GM18507 (cell line): ENCODE measurements at places on chromosomes 3 and 15.

DNA sequence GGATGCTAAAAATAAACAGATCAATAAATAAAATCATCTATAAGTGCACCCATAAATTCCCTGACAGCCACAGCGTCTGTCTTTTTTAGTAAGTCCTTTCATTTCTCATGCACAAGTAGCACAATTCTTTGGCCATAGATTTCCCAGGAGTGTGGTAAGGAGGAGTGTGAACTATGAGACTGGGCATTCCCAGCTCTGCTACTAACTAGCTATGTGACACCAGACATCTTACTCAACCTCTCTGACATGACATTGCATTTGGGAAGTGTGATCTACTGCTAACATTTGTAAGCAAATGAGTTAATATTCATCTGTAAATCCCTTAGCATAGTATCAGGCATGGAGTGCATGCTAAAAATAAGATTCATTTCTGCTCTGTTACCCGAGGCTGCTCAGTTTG, 301.7 kb downstream of the NTRK3 start:
- no peak for DNase-seq

DNA sequence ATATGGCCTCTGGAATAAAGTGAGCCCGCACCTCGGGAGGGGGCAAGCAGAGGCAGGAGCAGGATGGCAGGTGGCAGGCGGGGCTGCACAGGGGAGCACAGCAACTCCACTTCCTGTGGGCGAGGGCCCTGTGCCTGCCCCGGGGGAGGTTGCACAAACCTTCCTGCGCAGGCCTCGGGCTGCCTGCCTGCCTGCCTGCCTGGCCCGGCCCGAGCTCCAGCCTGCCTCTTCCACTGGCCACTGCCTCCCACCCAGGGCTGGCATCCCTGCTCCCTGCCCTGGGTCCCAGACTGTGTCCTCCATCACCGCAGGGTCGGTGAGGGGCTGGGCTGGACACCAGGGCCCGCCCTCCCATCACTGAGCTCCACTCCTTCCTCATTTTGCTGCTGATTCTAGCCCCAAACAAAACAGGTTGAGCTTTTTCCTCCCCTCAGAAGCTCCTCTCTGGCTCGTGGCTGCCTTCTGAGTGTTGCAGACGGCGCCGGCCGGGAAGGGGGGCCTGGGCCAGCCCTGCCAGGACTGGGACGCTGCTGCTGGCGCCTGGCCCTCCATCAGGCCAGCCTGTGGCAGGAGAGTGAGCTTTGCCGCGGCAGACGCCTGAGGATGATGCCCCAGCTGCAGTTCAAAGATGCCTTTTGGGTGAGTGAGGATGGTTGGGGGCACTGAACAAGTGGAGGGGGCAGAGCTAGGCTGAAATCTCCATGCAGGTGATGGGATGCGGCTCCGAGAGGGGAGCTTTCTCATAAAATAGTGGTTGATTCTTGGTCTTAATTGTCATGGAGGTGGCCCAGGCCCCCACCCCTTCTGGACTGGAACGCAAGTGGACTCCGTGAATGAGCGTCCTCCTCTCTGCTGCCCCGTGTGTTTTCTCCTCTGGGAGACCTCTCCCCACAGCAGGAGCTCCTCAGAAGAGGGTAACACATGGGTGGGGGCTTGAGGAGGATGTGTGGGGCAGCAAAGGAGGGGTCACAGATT, at the start of gene PSTPIP1:
PSTPIP1 (plus strand) TSS at position 156 of the 975 bp plus-strand sequence; CDS start at position 604, 448 bp downstream.
- DNase-seq, result no peak

DNA sequence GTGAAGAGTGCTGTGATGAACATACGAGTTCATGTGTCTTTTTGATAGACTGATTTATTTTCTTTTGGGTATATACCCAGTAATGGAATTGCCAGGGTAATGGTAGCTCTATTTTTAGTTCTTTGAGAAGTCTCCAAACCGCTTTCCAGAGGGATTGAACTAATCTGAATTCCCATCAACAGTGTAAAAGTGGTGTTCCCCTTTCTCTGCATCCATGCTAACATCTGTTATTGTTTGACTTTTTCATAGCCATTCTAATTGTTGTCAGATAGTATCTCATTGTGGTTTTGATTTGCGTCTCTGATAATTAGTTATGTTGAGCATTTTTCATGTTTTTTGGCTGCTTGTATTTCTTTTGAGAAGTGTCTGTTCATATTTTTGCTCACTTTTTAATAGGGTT, 54.8 kb upstream of the UTS2B start:
- DNase-seq, result no peak

DNA sequence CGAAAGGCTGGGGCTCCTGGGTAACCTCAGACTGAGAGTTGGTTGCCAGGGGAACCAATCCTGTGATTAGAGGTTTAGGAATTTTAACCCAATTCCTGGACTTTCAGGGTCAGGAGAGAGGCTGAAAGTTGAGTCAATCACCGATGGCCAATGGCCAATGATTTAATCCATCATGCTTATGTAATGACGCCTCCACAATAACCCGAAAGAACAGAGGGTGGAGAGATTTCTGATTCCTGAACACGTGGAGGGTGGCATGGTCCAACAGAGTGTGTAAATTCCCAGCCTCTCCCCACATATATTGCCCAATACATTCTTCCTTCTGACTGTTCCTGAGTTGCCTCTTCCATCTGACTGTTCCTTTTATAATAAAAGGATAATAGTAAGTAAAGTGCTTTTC, 137.2 kb upstream of the CBLB start:
- no peak for DNase-seq

GRCh38 chr3:134823679-134824078, 28.6 kb downstream of the EPHB1 start:
- no peak for DNase-seq

DNA sequence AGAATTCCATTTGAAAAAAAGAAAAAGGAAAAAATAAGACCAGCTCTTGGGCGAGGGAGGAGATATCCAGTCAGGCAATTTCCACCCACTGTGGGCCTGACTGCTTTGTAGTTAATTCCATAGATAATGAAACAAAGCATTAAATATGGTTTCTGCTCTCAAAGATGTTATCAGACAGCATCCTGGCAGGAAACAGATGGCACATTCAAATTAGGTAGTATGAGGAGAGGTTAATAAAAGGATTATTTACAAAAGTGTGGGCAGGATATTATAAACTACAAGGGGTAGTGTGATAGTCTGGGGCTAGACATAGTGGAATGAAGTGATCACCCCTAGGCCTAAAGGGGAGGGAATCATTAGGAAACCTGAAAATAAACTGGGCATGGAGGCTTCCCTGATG, 193.2 kb downstream of the CLSTN2 start:
- DNase-seq, result no peak

- DNase-seq, result no peak
Measured at GRCh38 chr3:123719862-123720453, 135.1 kb upstream of the HACD2 start.

- DNase-seq, result no peak
Measured at GRCh38 chr15:41848631-41849030, 10.0 kb downstream of the PLA2G4B start.

DNA sequence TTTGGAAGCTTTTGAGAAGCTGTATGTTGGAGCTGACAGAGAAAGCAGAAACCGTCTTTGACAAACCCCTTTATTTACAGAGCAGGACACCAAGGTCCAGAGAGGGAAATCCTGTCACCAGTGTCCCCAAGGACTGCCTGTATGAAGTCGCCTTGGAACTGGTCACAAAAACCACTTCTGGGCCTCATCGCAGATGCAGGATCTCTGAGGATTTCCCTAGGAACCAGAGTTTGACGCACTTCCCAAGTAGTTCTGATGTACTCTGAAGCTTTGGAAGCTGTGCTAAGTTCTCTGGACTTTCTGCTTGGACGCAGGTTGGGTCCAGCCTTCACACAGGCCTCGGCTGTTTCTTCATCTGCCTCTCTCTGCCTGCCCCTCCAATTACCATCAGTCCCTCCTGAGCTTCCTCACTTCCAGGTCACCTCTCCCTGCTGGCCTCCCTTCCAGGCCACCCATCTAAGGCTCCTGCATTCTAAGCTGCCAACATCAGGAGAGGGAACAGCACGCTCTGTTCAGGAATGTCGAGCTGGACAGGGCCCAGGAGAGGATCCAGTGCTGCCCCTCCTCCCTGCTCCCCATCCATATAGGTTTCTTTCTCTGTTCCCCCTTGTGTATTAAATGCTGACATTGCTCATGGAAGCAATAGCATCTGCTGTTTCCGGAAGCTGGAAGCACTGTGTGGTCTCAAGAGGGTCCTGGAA, 270.8 kb downstream of the OPA1 start:
- DNase-seq, result no peak

DNA sequence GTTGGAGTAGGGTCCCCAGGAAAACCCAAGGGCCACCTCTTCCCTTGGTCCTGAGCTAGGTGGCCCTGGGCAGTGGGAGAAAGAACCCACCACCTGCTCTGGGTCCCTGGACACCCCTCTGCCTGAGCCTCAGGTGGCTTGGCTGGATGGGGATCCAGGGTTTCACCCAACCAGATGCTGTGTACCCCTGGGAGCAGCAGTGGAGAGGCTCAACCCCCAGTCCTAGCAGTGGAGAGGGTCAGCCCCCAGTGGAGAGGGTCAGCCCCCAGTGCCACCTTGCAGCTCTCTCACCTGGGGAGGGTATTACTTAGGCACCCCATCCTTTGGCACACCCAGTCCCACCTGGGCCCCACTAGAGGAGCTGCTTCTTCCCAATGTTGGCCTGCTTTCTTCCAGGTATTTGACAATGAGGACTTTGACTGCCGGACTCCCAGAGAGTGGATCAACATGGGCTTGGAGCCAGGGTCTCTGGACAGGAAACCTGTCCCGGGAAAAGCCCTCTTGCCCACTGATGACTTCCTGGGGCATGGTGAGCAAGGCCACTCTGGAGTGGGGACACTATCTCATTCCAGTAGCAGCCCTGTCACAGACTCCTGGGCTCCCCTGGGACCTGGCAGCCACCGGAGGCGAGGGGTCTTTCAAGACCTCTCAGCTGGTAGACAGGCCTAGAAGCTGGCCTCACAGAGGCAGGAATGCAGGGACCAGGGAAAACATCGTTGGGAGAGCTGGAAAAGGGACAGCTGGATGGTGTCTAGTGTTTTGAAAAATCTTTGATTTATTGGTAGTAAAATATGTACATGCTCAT, 11.6 kb downstream of the DNAH1 start:
- no peak for DNase-seq

- no peak for DNase-seq
Measured at GRCh38 chr15:69852482-69852881, 245.2 kb downstream of the TLE3 start.

DNA sequence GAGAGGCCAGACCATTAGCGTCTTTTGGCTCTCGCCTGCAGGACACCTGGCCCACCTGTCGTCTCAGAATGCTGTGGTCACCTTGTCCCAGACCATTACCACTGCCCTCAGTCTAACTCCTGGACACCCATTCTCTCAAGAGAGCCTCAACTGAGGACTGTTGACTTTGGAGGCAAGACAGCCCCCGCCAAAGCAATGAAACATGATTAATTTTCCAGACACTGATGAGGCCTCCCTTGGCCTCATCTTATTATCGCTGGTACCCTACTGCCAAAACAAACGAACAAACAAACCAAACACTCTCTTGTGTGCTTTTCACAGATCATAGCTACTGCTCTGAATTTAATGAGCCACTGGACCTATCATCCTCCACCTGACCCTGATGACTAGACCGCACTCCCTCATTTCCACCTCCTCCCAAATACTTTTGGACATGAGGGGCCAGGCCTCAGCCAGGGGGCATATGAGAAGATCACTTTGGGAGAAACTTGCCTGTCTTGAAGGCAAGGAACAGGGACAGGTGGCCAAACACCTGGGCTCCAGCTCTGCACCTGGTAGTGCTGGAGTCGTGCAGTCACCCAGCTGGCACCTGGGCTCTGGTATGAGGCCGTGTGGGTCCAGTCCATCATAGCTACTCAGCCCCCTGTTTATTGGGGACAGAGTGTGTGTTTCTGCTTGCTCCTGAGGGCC, 27.6 kb downstream of the ALS2CL start:
- DNase-seq, result no peak

DNA sequence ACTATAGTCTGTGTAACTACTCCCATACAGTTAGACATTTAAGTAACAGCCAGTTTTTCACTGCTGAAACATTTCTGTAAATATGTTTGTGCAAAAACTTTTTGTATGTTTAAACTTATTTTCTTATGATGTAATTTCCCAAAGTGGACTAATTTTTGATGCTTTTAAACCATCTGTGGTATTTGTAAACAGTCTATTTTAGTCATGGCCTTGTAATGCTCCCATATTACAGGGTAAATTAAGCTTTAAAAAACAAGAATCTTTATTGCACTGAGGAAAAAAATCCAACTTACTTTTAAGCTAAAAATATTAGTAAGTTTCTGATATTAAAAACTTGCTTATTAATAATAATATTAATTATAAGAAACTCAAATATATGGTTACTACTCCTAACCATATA, 13.5 kb downstream of the CCDC14 start:
- DNase-seq, result no peak

DNA sequence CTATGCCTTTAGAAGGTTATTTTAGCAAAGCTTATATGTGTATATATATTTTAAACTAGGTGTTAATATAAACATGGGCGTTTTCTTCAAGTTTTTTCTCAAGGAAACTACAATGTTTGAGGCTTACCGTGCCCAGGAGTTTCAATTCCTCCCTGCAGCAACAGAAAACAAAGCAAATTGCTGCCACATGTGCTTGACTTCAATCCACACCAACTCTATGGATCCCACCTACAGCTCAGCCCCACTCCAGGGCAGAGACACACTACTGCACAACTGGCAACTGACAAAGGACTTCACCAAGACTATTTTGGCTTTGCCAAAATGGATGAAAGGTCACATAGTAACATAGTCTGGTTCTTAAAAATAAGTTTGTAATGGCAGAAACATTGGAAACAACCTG, 346.6 kb downstream of the ERC2 start:
- no peak for DNase-seq

DNA sequence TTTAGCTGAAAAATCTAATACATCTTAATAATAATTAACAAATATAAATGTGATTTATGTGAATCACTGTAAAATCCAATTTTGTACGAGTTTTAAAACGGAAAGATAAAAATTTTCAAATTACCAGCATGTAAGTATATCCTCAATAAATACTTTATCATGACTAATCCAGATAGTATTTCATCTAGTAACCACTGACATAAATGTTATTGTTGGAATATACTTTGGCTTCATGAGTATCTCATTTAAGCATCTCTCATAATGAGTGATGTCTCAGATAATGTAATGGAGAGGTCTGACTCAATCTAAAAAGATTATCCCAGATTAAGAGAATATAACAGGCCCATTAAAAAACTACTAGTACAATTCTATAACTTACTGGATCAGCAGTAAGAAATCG, 216.3 kb downstream of the STAG1 start:
- no peak for DNase-seq

DNA sequence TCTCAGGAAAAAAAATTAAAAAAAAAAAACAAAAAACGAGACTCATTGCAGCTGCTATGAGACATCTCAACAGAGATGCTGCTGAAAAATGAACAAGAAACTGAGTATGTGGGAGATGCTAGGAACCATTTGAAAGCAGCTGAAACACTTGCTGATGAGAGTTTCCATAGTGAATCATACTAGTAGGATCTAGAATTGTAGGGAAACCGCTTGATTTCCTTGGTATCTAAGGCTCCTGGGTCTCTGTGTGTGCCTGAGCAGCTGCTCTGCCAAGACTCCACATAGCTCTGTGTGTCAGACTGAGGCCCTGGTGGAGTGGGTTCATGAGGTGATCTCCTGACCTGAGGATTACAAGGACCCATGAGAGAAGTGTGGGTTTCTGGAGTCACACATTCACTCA, 313.4 kb upstream of the NECTIN3 start:
- no peak for DNase-seq

- no peak for DNase-seq
Measured at GRCh38 chr3:187183210-187183862, 13.9 kb upstream of the RTP1 start.
